ENCODE measurements at places on chromosomes 16 and 17.

GRCh38 chr17:44187131-44187899 is 543 bp downstream of the TMUB2 start:
- no peak for DNase-seq

- DNase-seq = no peak
Observed at GRCh38 chr16:661184-661821, 6.6 kb upstream of the RHOT2 start.

- DNase-seq = no peak
Observed at GRCh38 chr16:8310816-8311215, 279.5 kb downstream of the TMEM114 start.

DNA sequence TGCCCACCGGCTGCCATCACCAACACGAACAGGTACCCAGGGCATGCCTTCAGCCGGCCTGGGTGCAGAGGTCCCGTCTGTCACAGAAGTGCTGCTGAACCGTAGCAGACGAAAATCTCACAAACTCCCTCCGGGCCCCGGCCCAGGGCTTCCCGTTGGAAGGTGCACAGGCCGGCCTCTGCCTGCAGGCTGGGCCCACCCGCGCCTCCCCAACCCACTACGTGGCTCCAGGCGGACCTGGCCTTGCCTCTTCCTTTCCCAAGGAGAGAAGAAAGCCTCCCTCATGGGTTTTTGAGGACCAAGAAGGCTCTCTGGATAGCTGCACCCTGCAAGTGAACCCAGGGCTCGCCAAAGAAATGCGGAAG is 45.5 kb upstream of the PABPN1L start:
- DNase-seq = no peak

DNA sequence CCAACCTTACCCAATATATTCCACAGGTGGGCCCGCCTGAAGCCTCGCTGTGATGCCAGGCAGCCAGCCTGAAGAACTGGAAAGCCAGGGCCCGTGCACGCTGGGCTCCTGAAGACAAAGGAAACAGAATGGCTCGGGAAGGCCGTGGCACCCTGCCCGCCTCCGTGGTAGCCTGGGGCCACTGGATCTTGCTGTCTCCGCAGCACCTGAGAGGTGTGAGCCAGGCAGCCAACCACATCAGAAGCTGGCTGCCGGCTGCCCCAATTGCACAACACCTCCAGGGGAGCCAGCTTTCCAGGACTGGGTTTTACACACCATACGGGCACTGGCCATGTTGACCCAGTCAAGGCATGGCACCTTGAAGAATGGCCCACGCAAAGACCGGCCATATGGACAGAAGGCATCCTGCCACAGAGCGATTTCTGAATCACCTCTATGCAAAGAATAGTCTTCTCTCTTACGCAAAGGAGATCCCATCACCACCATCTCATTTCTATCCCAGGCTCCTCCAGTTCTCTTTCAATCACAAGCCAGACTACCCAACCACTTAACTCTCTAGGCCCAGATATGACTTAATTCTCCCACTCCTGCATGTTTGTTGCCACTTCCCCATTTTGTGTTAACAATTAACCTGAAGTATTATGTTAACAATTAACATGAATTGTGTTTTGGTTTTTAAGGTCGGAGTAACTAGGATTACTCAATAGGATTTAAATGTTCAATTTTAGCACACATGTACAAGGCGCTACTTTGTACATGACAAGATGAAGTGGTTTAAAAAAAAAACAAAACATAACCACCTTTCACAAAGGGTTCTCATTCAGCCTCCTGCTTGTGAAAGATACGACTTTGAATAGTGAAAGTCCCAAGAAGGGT is 32.1 kb downstream of the ZFHX3 start:
- DNase-seq = no peak

- no peak for DNase-seq
Observed at GRCh38 chr16:27253526-27253930, 15.0 kb downstream of the NSMCE1 start.

DNA sequence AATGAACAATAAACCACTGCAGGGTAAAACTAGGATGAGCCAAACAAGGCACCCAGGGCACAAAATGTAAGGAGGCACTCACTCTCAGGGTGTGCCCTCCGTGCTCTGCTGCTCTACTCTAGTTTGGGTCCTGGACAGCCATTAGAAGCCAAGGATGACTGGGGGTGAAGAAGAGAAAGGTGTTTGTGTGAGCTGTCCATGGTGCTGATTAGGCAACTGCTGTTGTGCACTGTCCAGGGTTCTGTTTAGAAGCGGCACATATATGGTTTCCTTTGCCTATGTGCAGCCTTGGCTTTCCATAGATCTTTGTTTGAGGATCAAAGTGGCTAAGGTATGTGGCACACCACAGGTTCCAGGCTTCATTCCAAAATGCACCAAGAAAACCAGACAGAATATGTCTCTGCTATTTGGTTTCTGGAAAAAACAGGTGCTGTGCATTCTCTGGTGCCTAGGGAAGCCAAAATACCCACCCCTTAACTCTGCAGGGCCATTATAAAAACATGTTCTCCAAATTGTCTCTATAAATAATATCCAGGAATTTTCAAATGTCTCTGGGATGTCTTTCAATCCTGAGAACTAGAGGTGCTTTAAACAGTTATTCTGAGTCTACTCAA is 123.5 kb downstream of the CBLN1 start:
- no peak for DNase-seq

GRCh38 chr17:8103549-8103948 is 14.8 kb downstream of the ALOXE3 start:
- DNase-seq = no peak

- no peak for DNase-seq
Observed at GRCh38 chr16:18803569-18804462, 2.5 kb upstream of the ARL6IP1 start.

- DNase-seq = no peak
Observed at GRCh38 chr16:1385232-1385631, 29.3 kb downstream of the UNKL start.

GRCh38 chr17:36592316-36592715 is 637 bp downstream of the DHRS11 start:
- DNase-seq = no peak

- no peak for DNase-seq
Observed at GRCh38 chr16:6913566-6913965, 419.1 kb upstream of the RBFOX1 start.
